Frontal cortex (tissue), 4 donors: ENCODE measurements at places on chromosomes 2 and 18. TPM values are rescaled to one million over a fixed set of nuclear protein-coding genes. Genes with fewer than 3 reads are reported as not detected.

DNA sequence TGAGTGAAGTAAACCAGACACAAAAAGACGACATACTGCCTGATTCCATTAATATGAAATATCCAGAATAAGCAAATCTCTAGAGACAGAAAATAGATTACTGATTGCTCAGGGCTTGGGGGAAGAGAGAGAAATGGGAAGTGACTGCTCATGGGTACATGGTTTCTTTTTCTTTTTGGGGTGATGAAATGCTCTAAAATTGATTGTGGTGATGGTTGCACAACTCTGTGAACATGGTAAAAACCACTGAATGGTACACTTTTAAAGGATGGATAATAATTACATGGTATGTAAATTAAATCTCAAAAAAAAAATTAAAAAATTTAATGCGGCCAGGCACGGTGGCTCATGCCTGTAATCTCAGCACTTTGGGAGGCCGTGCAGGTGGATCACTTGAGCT lies 39.3 kb downstream of the RPL31 start:
- DNase-seq = no peak

DNA sequence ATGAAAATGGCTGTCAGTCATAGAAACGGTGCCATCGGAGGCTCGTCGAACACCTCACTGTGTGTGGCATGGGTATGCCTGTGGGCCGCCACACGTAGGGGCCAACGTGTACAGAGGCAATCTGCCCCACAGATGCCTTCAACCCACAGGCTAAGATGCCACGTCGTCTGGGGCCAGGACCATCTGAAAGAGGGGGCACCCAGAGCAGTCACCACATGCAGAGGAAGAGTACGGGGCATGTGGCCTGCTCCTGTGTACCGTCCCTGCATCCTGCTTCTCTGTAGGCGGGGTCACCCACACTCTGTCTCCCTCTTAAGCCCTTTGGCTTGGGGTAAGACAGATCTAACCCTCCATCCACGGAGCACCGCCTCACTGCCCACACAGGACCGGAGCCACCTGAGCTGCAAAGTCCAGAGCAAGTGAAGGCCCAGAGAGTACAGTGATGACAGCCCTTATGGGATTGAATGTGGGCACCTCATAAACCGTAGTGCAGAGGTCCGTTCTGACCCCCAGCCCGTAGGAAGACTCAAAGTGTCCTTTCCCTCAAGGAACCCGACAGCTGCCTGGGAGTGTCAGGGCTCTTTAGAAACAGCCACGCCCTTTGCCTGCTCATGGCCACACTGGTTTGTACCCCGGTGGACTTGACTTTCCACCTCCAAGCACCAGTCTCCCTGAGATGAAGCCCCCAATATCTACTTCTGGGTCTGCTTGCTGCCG lies 66.2 kb downstream of the TWIST2 start:
- no peak for DNase-seq

DNA sequence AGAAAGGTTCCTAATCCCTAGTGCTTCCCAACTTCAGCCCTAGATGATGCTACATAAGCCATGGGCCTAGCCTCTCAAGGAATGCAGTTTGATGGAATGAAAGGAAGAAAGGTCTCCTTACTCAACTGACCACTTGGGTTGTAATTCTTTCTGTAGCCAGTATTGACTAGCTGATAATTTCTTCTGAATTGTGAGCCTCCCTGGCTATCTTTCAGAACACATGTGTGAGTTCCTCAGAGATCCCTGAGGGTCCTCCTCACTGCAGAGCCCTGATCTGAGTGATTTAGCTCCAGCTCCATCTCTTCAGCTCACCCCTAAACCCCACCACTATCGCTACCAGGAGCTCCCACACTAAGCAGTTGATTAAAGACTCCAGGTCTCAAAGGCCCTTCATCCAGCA lies 31.5 kb downstream of the CFAP210 start:
- DNase-seq = no peak

DNA sequence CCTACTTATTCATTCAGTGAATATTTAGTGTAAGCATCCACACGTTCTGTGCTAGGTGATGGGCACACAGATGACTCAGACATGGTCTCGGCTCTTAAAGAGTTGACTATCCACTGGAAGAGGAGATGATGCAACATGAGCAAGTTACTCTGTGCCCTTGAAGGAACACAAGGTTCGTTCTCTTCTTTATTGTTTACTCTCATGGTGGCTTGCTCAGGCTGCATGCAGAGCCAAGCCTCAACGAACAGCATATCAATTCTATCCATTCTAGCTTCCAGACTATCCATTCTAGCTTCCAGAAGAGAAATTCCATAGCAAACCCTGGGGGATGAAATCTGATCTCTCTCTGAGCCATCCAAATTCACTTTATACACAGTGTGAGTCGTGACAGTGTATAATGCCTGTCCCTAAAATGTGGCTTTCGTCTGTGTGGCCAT lies 68.1 kb upstream of the CTAGE1 start:
- no peak for DNase-seq

Gene IGFBP5
- total RNA-seq = 26.1 TPM

Gene TXNL4A
- total RNA-seq = 39.1 TPM
